ENCODE measurements at places on chromosomes 2 and 18. TPM values are rescaled to one million over a fixed set of nuclear protein-coding genes. Genes with fewer than 3 reads are reported as not detected.

DNA sequence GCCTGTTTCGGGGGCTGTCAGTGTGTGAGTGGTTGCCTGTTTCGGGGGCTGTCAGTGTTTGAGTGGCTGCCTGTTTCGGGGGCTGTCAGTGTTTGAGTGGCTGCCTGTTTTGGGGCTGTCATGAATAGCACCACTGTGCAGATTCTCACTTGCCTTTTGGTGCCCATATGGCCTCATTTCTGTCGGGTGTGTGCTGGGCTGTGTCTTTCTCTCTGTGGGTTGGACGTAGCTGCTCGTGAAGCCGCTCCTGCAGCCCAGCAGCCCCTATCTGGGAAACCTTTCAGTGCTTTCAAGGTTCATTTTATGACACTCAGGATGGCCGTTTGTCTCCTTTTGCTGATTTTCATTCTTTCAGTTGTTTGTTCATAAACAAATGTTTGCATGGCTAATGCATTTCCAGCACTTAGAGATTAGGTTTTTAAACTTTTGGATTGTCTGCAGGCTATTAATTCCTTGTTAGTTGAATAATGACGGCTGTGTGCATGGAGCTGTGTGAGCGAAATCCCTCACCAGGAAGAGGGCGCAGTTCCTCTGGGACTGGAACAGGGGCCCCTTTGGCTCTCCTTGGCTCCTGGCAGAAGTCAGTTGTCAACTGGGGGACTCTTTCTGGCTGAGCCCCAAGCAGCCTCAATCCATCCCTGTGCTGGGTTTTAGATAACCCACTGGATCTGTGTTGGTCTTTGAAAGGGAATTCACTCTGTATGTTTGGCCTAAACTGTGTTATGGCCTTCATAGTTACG, 10.8 kb downstream of the AGAP1 start:
- no peaks in the 10 kb centered on the region for H3K36me3 ChIP-seq
- peaks cover 5% of the 10 kb centered on the region for H3K4me1 ChIP-seq
- H3K4me3 ChIP-seq, result no peak overlapping the region
- no peak overlapping the region for H3K27ac ChIP-seq
- no peak for DNase-seq
- no peaks in the 10 kb centered on the region for H3K27me3 ChIP-seq

Gene ALS2
- 19.9 TPM for total RNA-seq

GRCh38 chr2:230327418-230328154, 593 bp downstream of the SP140L start:
- no peaks in the 10 kb centered on the region for H3K27me3 ChIP-seq
- DNase-seq, result no peak
- H3K36me3 ChIP-seq, result peaks cover 4% of the 10 kb centered on the region
- peak overlapping the region; percentile 90 for H3K27ac ChIP-seq
- H3K4me3 ChIP-seq, result peak overlapping the region; percentile 39

DNA sequence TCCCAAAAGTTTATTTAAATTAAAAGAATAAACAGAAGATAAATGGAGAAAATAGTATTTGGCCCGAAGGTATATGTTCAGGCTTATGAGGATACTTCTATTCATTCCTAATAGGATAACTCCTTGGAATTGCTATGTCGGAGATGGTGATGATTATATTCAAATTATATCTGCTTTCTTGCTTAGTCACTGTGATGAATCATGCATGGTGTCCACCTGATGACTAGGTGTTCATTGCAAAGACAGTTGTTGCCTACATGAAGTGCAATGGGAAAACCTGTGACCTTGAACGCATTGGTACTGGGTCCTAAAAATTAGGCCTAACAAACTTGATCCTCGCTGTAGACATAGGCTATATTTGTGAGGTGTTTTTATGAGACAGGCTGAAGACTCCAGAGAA, 617.3 kb upstream of the ZEB2 start:
- no peaks in the 10 kb centered on the region for H3K36me3 ChIP-seq
- DNase-seq, result no peak
- H3K27me3 ChIP-seq, result no peaks in the 10 kb centered on the region

Data from spleen (tissue), 13 donors.